Central memory CD8-positive, alpha-beta T cell (primary cell): ENCODE measurements at places on chromosomes 6 and 20.

GRCh38 chr6:2412731-2413130, 167.3 kb upstream of the GMDS start:
- H3K27me3 ChIP-seq: no peaks in the 10 kb centered on the region
- H3K27ac ChIP-seq: no peak overlapping the region
- no peak for DNase-seq
- H3K4me3 ChIP-seq: no peak overlapping the region

- H3K4me3 ChIP-seq: no peak overlapping the region
- peaks cover 5% of the 10 kb centered on the region for H3K4me1 ChIP-seq
- H3K36me3 ChIP-seq: no peaks in the 10 kb centered on the region
- peaks cover 67% of the 10 kb centered on the region for H3K27me3 ChIP-seq
These were observed 213.7 kb downstream of the ANKRD60 start for GRCh38 chr20:58014628-58015315.

GRCh38 chr20:11970243-11970836, 52.6 kb downstream of the BTBD3 start:
- no peak for DNase-seq
- no peak overlapping the region for H3K27ac ChIP-seq
- no peaks in the 10 kb centered on the region for H3K27me3 ChIP-seq
- no peak overlapping the region for H3K4me3 ChIP-seq
- H3K36me3 ChIP-seq: no peaks in the 10 kb centered on the region

GRCh38 chr6:44620922-44621321, 233.4 kb downstream of the CDC5L start:
- H3K4me1 ChIP-seq: no peaks in the 10 kb centered on the region
- DNase-seq: no peak
- no peak overlapping the region for H3K4me3 ChIP-seq
- no peak overlapping the region for H3K27ac ChIP-seq

DNA sequence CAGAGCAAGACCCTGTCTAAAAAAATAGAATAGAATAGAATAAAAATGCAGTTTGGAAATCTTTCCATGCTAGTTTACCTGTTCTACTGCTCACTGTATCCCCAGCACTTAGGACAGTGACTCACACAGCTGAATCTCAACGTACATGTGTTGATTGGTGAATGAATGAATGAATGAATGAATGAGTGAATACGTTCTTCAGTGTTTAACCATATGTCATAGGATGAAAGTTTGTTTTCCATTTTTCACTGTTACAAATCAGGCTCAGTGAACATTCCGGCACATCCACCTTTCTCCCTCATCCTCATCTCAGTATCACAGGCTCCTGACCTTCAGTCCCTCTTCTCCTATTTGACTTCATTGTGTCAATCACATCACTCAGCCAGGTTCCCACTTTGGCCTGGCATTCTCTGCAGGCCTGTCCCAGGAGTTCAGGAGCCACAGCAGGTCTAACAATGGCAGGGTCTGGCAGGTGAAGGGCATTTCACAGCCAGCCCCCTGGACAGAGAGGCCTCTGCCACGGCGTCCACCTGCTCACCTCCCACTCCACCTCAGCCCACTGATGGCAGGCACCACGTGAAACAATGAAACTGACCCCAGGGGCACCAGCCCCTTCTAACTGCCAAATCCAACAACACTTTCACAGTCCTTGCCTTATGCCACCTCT, 7.9 kb downstream of the ZC3H12D start:
- no peak overlapping the region for H3K4me3 ChIP-seq
- H3K36me3 ChIP-seq: peaks cover 24% of the 10 kb centered on the region
- no peak for DNase-seq
- H3K4me1 ChIP-seq: peaks cover 57% of the 10 kb centered on the region
- H3K27me3 ChIP-seq: no peaks in the 10 kb centered on the region

- no peaks in the 10 kb centered on the region for H3K36me3 ChIP-seq
- H3K4me3 ChIP-seq: no peak overlapping the region
- no peak overlapping the region for H3K27ac ChIP-seq
- DNase-seq: no peak
- H3K4me1 ChIP-seq: no peaks in the 10 kb centered on the region
These were observed 43.1 kb downstream of the CD109 start for GRCh38 chr6:73739096-73739495.

- peaks cover 43% of the 10 kb centered on the region for H3K27me3 ChIP-seq
- H3K36me3 ChIP-seq: no peaks in the 10 kb centered on the region
- no peaks in the 10 kb centered on the region for H3K4me1 ChIP-seq
These were observed 105.3 kb downstream of the PHACTR3 start for GRCh38 chr20:59709636-59710035.
